ENCODE measurements at places on chromosomes 5 and 9.

DNA sequence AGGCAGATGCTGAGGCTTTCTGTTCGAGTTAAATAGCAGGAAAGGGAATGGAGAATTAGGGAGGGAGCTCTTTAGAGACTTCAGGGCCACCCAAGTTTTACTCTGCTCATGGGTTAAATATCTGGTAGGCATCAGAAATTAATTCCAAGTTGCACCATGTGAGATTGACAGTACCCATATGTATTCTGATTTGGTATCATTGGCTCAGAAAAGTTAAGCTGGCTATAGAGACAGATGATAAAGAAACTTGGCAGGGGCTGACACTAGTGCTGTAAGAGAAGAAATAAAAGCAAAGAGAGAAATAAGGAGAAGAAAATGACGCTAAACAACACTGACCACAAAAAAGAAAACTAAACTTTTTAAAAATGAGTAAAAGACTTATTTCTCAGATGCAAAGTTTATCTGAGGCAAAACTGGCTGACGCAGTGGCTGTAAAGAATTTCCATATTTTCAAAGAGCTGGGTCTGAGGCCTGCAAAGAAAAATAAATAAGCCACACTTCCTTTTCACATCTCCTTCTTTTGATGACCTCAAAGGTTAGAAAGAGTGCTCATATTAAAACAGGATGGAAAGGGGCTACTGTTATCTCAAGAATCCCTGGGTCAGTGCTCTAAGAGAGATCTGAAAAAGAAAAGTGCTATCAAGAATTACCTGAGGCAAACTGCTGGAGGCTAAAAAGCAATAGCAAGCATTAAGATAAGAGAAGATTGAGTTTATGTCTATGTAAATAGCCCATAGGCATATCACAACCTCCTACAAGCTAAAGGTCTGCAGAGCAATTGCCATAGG, 399.0 kb upstream of the MEF2C start:
- DNase-seq, result no peak

GRCh38 chr5:160188141-160189015, 40.9 kb upstream of the FABP6 start:
- peak; percentile 88 for DNase-seq

GRCh38 chr5:141914199-141914743, 9.4 kb upstream of the DELE1 start:
- DNase-seq, result peak; percentile 12

DNA sequence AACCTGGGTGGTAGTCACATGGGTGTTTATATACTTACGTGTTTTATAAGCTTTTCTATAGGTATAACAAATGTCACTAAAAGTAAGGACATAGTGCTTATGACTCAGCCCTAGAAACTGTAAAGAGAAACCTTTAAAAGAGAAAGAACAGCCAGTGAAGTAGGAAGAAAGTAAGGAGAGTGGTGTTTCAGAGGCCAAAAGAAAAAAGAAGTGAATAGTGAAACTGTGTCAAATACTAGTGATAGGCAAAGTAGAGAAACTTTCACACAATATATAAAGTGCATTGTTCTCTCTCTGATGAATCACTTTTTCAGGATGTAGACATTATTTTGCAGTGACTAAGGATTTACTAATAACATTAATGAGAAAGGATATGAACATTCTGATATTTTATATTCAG, 74.2 kb upstream of the SUSD1 start:
- DNase-seq, result peak; percentile 32

- DNase-seq, result no peak
Measured at GRCh38 chr5:52065182-52065581, 681.9 kb downstream of the ISL1 start.

GRCh38 chr9:27422279-27422834, 101.7 kb upstream of the IFNK start:
- no peak for DNase-seq

- no peak for DNase-seq
Measured at GRCh38 chr9:131525643-131526565, 5.2 kb downstream of the UCK1 start.

GRCh38 chr5:72441094-72441723, 66.0 kb downstream of the ZNF366 start:
- DNase-seq, result no peak

- DNase-seq, result peak; percentile 65
Measured at GRCh38 chr9:70488098-70488792, 73.8 kb upstream of the KLF9 start.

DNA sequence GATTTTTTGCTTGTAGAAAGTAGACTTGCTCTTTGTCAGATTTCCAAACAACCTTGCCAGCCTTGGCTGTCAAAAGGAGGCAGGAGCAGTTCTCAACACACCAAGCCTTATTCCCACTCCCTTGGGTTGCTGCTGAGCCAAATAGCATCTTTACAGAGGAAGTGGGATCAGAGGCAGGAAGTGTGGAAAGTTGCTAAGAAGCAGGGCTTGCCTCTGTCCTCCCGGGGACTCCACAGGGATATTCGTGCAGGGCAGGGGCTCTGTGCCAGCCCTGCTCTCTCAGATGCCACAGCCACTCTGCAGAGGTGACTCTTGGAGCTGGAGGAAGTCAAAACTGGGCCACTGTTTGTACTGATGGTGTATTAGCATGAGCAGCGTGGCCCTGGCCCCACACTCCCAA, 24.3 kb downstream of the PTPDC1 start:
- DNase-seq, result peak; percentile 39

DNA sequence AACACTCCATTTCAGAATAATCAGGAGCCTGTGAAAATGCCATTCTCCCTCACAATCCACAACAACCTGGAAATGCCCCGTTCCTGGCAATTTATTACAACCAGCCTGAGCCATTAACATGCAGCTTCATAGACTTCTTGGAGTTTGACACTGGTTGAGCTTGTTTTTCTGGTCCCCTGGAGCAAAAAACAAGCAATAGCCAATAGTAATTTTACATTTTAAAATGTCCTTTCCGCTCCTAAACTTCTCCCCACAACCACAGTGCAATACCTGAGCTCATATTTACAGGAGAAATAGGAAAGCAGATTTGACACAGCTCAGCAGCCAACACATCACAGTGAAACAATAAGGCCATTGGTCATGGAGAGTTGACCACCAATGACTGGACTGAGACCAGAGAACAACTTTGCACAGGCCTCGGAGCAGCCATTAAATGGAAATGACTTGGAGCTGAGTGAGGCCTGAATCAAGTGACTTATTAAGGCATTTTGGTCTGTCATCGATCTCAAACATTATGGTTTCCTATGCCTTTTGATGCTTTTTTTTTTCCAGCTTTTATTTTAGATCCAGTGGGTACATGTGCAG, 73.0 kb downstream of the ENC1 start:
- no peak for DNase-seq

DNA sequence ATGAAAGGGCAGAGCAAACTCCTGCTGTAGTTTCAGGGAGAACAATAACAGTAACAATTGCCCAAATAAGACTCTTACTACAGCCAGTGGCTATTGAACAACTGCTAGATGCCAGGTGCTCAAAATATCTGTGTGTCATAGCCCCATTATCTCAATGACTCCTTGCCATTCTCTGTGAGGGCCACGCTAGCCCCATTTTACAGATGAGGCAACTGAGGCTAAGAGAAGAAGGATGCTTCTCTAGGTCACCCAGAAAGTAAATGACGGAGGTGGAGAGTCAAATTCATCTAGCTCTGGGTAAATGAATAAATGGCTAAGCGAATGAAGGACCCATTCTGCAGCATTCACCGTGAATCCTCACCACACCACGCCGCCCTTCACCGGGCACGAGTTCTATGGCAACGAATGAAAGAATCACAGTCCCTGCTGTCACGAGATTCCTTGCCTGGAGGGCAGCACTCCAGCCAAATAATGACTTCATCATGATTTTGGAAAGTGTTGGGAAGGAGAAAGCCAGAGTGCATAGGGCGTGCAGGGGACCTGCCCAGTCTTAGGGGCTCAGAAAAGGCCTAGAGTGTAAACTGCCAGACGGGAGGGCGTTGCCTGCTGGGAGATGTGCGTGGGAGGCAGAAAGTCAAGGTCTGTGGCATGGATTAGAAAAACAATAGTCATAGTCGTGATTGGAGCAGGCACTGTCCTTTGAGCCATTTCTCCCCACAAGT, 147.2 kb downstream of the C9orf50 start:
- DNase-seq, result peak; percentile 59

DNA sequence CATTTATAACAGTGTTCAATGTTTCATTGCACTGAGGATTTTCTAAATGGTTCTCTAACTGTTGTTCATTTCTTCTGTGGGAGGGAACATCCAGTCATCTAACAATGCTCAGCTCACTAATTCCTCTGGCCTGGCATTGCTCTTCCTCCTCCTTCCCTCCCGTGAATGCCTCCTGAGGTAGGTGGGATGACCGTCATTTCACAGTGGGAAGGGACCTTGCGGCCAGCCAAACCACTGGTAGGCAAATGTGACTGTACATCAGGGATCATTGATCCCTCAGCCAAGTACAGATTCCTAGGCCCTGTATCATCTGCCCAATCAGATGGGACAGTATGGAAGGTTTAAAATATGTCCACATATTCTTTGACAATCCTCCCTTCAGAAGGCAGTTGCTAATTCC, 23.7 kb upstream of the VDAC1 start:
- no peak for DNase-seq

DNA sequence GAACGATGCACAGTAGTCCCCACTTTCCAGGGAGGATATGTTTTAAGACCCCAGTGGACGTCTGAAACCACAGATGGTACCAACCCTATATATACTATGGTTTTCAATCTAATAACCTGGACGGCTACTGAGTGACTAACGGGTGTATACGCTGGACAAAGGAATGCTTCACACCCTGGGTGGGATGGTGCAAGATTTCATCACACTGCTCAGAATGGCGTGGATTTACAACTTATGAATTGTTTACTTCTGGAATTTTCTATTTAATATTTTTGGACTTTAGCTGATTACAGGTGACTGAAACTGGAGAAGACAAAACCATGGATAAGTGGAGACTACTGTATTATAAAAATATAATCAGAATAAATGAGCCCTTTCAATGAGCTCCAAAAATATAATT, 147.6 kb upstream of the TRIM32 start:
- no peak for DNase-seq

DNA sequence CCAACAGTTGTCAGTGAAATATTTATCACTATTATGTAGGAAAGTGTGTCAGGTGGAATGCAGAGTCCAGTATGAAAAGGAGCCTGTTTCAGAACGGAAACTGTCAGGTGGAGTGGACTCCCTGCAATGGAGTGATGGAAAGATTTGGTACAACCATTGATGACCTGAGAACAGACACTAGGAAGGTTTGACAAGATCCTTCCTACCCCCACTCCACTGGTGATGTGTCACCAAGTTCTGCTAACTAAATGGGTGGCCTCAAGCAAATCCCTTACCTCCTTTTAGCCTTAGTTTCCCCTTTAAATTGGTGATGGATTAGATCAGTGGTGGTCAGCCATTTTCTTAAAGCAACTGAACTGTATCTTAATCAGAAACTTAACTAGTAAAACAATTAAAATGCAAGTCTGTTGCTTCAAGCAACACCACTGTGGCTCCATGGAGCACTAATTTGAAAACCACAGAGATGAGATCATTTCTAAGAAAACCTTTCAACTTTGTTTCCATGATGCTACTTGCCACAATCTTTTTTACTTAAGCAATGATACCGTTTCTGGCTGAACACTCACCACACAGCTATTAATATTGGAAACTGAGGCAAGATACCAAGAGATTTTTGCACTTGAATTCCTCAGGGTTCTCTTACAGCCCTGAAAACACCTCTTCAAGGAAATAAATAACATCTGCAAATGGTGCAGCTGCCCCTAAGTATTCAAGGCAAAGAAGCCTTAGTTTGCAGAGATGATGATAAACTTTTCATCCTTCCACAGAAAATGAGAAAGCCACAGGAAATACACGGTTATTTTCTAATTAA, 140.6 kb downstream of the ERCC6L2 start:
- no peak for DNase-seq

GRCh38 chr5:169840405-169840804, 139.9 kb downstream of the INSYN2B start:
- DNase-seq, result no peak

DNA sequence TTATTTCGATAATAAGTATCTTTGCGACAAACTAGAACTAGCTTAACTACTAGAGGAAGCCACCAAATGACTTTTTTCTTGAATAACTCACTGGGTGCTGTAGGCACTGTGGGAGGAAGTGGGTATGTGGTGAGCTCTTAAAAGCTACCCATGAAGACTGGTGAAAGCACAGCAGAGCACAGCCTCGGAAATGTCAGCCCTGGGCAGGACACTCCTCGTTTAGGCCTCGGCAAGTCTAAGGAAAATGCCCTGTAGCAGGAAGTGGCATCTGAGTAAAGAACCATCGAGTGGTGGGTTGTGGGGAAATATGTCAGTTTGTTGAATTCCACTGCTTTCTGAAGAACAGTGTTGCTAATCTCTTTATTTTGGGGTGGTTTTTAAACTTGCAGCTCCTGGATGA, 44.0 kb upstream of the NCS1 start:
- DNase-seq, result no peak

DNA sequence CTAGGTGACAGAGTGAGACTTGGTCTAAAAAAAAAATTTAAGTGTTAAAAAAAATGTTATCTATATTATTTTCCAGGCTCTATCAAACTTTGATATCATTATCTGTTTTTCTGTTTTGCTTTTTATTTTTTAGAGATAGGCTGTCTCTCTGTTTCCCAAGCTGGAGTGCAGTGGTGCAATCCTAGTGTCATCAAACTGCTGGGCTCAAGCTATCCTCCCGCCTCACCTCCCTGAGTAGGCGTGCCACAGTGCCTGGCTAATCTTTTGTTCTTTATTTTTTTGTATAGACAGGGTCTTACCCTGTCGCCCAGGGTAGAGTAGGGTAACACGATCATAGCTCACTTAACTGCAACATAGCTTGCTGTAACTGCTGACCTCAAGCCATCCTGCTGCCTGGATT, 14.4 kb downstream of the SEC24A start:
- no peak for DNase-seq

GRCh38 chr9:68595868-68596267, 55.2 kb upstream of the TMEM252 start:
- DNase-seq, result no peak

DNA sequence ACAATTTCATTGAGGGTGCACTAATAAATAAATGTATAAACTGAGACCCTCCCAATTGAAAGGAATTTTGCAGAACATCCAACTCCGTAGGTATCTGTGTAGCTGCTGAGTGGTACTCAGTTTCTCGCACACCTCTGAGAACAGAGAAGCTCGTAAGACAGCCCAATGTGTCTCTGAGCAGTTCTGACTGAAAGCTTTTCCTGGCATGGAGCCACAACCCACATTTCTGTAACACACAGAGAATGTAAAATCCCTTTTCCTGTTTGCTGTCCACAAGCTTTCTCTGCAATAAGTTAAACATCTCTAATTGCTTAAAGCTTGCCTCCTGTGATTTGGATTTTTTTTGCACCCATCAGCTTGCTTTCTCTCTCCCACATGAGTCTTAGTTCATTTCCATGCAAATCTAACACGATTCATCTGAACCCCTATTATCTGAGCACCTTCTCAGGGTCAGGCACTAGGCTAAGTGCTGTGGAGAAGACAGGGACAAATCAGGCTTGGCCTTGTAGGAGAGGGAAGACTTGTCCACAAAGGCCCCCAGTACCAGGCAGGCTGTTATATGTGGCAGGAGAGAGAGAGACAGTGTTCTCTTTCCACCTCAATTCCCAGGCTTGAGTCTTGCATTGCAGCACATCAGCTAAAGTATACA, 44.2 kb upstream of the COL15A1 start:
- peak; percentile 95 for DNase-seq

- peak; percentile 71 for DNase-seq
Measured at GRCh38 chr5:172881691-172882370, 47.8 kb downstream of the ERGIC1 start.

GRCh38 chr9:2072752-2073405, 57.7 kb downstream of the SMARCA2 start:
- no peak for DNase-seq

All from fibroblast of villous mesenchyme (primary cell).